ENCODE measurements at places on chromosomes 13 and 19.

GRCh38 chr13:23598369-23598768 lies 28.2 kb downstream of the TNFRSF19 start:
- DNase-seq, result no peak

DNA sequence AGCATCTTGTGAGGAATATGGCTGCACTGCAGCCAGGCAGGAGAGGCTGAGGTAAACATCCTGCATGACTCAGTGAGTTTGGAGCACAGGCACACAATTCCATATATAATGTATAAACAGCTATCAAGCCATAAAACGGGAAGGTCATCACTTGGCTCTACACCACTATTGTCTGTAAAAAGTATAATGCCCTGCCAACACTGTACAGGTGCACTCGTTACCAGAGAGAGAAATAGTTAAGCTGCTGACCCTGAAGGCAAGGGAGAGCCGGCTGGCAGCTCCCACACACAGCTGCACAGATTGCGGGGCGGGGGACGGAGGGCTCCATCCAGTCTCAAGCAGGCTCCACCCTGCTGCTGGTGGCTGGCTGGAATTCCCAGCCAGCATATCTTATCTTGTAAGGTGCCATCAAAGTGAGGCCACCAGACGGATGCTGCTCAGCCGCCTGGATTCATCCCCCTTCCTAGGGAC lies 668.1 kb downstream of the SLITRK5 start:
- DNase-seq, result no peak

- DNase-seq, result no peak
Observed at GRCh38 chr13:33053397-33054066, 37.3 kb downstream of the KL start.

GRCh38 chr13:106052200-106052767 lies 483.2 kb downstream of the EFNB2 start:
- DNase-seq, result no peak

GRCh38 chr19:18007044-18007916 lies 690 bp upstream of the ARRDC2 start:
- peak; percentile 87 for DNase-seq

GRCh38 chr13:74562381-74562780 lies 428.2 kb upstream of the KLF12 start:
- DNase-seq, result no peak

DNA sequence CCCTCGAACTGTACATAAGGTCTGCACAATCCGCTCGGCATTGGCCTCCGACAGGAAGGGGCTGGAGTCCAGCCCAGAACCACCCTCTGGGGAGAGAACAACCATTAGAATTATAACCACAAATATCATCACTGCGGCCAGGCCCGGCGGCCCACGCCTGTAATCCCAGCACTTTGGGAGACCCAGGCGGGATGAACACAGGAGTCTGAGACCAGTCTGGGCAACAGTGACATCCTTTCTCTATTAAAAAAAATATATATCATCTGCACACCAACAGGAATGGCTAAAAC lies 11.4 kb downstream of the COQ8B start:
- no peak for DNase-seq

GRCh38 chr13:27000686-27001085 lies 170.9 kb downstream of the USP12 start:
- no peak for DNase-seq

Measured in H9 (cell line).